ENCODE measurements at places on chromosomes 1 and 21. TPM values are rescaled to one million over a fixed set of nuclear protein-coding genes. Genes with fewer than 3 reads are reported as not detected.

DNA sequence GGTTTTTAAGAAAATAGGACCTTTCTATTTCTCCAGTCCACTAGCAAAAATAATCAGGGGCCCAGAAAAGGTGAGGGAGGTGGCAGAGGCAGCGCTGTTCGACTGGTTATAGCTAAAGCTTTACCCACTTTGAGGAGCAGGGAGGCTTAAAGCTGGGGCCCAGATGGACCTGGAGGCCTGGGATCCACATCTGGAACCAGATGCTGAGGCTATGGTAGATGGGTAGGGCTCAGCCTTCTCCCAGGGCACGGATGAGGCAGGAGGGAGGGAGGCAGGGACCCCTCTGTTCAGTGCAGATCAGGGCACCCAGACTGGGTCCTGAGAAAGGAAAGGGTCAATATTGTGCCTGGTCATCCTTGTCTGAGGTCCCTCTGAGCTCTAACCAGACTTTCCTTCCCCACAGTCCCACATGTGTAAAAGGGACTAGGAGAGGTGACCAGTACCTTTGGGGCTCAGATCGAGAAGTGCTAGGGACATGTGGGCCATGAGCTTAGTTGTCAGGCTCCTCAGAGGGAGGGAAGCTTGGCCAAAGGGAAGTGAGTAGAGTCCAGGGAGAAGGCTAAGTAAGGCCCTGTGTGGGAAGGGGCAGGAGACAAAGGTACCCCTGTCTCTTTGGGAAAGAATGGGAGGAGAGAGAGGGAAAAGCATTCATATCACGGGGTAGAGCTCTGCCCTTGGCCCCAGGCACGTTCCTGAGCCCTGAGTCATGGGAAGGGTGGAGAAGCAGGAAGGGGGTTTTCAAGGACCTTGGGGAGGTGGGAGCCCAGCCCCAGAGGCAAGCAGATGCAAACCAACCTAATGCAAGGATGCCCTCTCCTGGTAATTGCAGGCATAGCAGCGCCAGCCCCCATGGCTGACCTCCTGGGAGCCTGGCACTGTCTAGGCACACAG, 15.4 kb downstream of the LMNA start:
- no peak overlapping the region for H3K4me3 ChIP-seq
- DNase-seq = peak; percentile 94
- H3K36me3 ChIP-seq = peaks cover 17% of the 10 kb centered on the region
- peak overlapping the region; percentile 90 for H3K27ac ChIP-seq

DNA sequence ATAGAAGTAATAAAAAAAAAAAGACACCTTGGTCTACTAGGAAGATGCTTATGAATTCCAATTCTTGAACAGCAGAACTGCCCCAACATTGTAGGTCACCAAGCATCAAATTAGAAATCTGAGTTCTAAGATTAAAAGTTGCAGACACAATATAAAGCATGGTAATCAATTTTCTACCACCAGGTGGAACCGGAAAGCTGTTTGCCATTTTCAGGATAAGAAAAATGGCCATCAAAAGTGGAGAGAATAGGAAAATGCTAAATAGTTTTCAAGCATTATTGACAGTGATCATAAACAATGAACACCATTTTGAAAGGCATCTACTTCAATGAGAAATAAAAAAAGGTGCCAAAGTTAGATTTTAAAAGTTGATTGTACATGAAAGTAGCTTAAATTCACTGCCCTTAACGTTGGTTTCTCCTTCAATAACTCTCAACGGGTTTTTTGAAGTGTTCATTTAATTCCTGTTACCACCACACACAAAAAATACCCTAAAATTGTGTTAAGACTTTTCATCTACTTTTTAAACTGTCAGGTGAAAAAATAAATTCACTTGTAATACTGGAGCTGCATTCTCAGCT, 252.9 kb downstream of the KCNT2 start:
- no peaks in the 10 kb centered on the region for H3K36me3 ChIP-seq
- no peak overlapping the region for H3K4me3 ChIP-seq
- H3K27me3 ChIP-seq = no peaks in the 10 kb centered on the region
- no peak for DNase-seq

The FMN2 gene
- total RNA-seq = 0.26 TPM

DNA sequence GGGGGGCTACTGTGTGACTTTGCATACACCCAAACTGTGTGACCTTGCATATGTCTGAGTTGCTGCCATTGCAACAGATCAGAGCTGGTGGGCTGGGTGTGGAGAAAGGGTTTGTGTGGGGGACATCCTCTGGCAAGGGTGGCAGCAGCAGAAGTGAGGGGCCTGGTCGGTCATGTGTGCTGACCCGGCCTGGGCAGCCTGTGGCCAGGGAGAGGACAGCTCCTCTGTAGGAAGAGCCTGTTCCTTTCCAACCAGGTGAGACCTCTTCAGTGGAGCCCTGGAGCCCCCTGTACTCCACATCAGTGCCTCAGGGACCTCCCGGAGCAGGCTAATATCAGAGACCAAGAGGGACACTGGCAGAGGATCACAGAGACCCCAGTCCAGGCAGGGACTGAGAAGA, 8.3 kb downstream of the PCSK9 start:
- no peak overlapping the region for H3K4me3 ChIP-seq
- H3K27ac ChIP-seq = no peak overlapping the region
- no peaks in the 10 kb centered on the region for H3K27me3 ChIP-seq
- no peaks in the 10 kb centered on the region for H3K36me3 ChIP-seq

DNA sequence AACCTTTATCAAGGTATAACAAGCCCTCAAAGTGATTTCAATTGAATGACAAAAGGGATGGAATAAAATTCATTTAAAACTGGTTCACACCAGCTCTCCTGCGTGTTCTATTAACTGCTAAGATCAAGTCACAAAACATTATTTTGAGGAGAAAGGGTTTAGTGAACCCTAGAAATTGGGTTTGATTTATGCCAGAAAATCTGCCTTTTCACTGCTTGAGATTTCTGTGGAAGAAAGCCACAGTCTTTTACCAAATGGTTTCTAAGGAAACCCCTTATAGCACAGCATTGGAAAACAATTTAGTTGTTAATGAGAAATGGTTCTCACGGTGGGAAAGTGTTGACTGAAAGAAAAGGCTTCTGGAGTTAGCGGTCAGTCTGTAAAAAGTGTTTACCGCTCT, 43.6 kb upstream of the DPH5 start:
- no peaks in the 10 kb centered on the region for H3K4me1 ChIP-seq
- no peaks in the 10 kb centered on the region for H3K36me3 ChIP-seq
- DNase-seq = no peak
- H3K4me3 ChIP-seq = no peak overlapping the region
- no peak overlapping the region for H3K27ac ChIP-seq

DNA sequence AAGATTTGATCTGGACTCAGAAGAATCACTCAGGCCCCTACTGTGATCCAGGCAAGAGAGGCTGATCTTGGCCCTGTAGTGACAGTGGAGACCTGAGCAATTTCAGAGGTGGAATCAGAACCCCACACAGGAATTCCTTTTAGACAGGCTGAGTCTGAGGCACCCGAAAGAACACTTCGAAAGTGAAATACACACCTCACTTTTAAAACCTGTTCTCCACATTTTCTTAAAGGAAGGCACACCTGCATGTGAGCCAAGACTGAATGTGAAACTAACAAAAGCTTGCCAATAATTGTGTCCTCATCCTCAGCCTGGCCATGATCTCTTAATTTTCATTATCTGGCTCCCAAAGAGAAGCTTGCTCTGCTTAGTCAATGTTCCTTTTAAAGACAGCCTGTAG, 32.2 kb downstream of the SIPA1L2 start:
- peaks cover 5% of the 10 kb centered on the region for H3K4me1 ChIP-seq
- H3K4me3 ChIP-seq = no peak overlapping the region
- no peaks in the 10 kb centered on the region for H3K36me3 ChIP-seq

DNA sequence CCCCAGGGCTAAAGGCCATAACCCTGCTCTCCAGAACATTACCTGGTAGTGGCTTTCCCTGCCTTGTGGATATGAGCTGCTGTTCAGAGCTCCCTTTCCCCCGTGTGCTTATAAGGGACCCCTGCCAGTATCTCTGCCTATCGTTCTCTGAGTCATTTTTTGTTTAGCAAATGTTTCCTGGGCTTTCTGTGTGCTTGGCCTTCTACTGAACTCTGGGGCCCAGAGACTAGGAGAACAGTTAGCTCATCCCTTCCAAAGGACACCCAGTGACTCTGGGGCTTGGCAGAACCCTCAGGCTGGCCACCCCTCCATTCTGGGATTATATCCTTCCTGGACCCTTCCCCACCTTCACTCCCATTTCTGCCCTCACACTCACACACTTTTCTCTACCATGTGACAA, 80.8 kb upstream of the POU3F1 start:
- no peak for DNase-seq
- no peaks in the 10 kb centered on the region for H3K27me3 ChIP-seq
- H3K36me3 ChIP-seq = no peaks in the 10 kb centered on the region
- no peak overlapping the region for H3K4me3 ChIP-seq
- no peak overlapping the region for H3K27ac ChIP-seq

The LCE2B gene
- total RNA-seq = not detected

- no peak overlapping the region for H3K27ac ChIP-seq
- H3K27me3 ChIP-seq = no peaks in the 10 kb centered on the region
- no peak overlapping the region for H3K4me3 ChIP-seq
These were observed 122.5 kb upstream of the ETS2 start for GRCh38 chr21:38683222-38683621.

- H3K27me3 ChIP-seq = no peaks in the 10 kb centered on the region
- no peaks in the 10 kb centered on the region for H3K36me3 ChIP-seq
- no peak for DNase-seq
- H3K27ac ChIP-seq = no peak overlapping the region
These were observed 2.4 kb upstream of the PTGFRN start for GRCh38 chr1:116907351-116907750.

DNA sequence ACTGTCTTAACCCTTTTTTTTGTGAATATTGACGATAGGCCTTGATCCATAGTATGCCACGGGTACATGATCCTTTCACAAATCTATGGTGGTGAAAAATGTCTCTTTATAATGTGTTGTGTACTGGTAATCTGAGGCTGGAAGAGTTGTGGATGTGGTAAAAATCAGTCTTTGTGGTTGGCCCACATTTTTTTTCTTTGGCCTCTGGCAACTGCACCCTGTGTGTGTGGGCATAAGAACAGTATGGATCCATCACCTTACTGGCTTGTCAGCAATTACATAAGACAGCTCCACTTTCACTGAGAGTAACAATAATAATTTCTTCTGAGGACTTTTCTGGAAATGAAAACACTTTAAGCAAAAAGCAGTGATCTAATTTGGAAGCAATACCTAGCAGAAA, 101.6 kb downstream of the GABPA start:
- H3K36me3 ChIP-seq = no peaks in the 10 kb centered on the region
- DNase-seq = no peak
- no peaks in the 10 kb centered on the region for H3K27me3 ChIP-seq
- no peak overlapping the region for H3K27ac ChIP-seq
- H3K4me3 ChIP-seq = no peak overlapping the region

The SLAMF7 gene
- 1.3 TPM for total RNA-seq

GRCh38 chr1:229136822-229137221, 134.1 kb upstream of the RAB4A start:
- H3K27me3 ChIP-seq = no peaks in the 10 kb centered on the region
- H3K4me3 ChIP-seq = no peak overlapping the region
- no peaks in the 10 kb centered on the region for H3K36me3 ChIP-seq

DNA sequence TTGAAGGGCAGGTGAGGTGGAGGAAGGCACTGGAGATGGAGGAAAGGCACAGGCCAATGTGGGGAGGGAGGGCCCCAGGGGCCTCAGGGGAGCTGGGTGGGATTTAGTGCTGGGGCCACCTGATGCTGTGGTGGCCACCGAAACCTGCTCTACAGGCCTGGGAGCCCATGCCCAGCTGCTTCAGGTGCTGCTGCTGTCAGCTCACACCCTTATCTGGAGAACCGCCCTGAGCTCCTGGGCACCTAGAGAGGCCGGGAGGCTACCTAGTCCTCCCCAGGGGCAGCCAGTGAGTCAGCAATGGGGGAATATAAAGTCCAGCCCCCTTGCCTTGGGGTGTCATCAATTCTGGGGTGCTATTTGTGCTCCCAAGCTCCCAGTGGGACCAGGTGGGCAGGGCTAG, 12.2 kb downstream of the FAM131C start:
- peaks cover 27% of the 10 kb centered on the region for H3K4me1 ChIP-seq
- no peaks in the 10 kb centered on the region for H3K27me3 ChIP-seq
- no peak for DNase-seq
- H3K27ac ChIP-seq = no peak overlapping the region

DNA sequence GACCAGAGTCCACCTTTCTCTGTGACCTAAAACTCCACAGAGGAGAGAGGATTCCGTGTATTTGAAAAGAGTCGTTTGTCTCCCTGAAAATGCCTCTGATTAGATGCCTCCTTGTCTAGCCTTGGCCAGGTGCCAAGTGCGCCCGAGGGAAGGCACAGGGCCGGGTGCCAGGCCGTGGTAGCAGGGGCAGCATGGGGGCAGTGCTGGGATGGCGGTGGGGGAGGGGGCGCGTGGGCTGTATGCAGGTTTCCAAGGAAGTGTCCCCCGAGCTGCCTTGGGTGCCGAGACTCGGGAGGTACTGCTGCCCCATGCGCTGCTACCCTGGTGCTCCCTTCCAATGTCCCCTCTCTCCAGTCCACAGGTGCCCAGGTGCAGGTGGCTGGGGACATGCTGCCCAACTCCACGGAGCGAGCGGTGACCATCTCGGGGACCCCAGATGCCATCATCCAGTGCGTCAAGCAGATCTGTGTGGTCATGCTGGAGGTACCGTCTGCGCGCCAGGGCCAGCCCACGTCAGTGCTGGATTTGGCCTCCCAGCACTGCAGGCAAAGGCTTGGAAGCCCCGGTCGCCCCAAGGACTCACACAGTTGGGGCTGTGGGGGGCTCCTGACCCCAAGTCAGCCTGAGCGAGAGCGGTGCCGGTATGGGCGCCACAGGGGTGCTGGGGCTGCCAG, 70.9 kb upstream of the COL6A1 start:
- H3K27me3 ChIP-seq = no peaks in the 10 kb centered on the region
- no peak overlapping the region for H3K27ac ChIP-seq
- H3K4me1 ChIP-seq = no peaks in the 10 kb centered on the region
- H3K36me3 ChIP-seq = no peaks in the 10 kb centered on the region

DNA sequence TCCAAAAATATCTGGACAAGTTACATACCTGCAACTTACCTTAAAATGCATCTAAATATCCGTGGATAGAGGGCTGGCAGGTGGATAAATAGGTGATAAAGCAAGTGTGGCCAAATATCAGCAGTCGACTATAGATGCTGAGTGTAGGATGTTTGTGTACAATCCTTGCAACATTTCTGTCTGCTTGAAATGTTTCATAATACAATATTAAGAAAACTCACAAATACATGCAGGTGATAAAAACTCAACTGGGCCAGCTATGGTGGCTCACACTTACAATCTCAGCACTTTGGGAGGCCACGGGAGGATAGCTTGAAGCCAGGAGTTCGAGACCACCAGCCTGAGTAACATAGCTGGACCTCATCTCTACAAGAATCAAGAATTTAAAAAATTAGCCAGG, 41.0 kb downstream of the ACTA1 start:
- no peaks in the 10 kb centered on the region for H3K36me3 ChIP-seq
- H3K27me3 ChIP-seq = no peaks in the 10 kb centered on the region
- H3K27ac ChIP-seq = no peak overlapping the region
- no peak for DNase-seq
- no peak overlapping the region for H3K4me3 ChIP-seq
- no peaks in the 10 kb centered on the region for H3K4me1 ChIP-seq

GRCh38 chr1:152902636-152903035, 5.7 kb upstream of the IVL start:
- DNase-seq = no peak
- H3K4me1 ChIP-seq = no peaks in the 10 kb centered on the region
- no peak overlapping the region for H3K27ac ChIP-seq
- no peak overlapping the region for H3K4me3 ChIP-seq
- no peaks in the 10 kb centered on the region for H3K36me3 ChIP-seq

All from body of pancreas (tissue), 4 donors.